ENCODE measurements at places on chromosomes 7 and 10. TPM values are rescaled to one million over a fixed set of nuclear protein-coding genes. Genes with fewer than 3 reads are reported as not detected.

The FAM131B gene
- total RNA-seq = 0.51 TPM

The NOS3 gene
- 33.4 TPM for total RNA-seq

The ST8SIA6 gene
- total RNA-seq = 0.34 TPM

The TAC1 gene
- not detected for total RNA-seq

The CDHR3 gene
- 0.51 TPM for total RNA-seq

The PRLHR gene
- not detected for total RNA-seq

The ASB10 gene
- not detected for total RNA-seq

The CPA4 gene
- total RNA-seq = 0.74 TPM
